Activated CD8-positive, alpha-beta memory T cell treated with anti-CD3 and anti-CD28 coated beads, Interleukin-2, amount 10 ng/mL, durations not matched to agents 7 days and 5 days (primary cell): ENCODE measurements at places on chromosomes 3 and 15.

DNA sequence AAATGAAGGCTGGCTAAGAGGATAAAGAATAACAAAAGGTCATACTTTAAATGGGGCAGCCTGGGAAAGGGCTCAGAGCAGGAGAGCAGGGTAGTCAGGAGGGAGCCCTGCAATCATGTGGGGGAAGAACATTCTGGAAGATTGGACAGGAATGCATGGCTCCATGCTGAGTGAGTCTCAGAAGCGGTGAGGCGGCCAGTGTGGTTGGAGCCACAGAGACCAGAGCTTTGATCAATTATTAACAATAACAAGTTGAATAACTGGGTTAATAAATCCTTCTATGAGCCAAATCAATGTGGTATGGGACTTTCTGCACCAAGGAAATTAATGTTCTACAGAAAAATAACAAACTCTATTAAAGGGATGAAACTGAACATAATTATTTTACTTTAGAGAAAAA is 57.9 kb upstream of the DCUN1D1 start:
- no peak for DNase-seq

- no peak for DNase-seq
Measured at GRCh38 chr3:50388720-50389413, 29.5 kb upstream of the TMEM115 start.

DNA sequence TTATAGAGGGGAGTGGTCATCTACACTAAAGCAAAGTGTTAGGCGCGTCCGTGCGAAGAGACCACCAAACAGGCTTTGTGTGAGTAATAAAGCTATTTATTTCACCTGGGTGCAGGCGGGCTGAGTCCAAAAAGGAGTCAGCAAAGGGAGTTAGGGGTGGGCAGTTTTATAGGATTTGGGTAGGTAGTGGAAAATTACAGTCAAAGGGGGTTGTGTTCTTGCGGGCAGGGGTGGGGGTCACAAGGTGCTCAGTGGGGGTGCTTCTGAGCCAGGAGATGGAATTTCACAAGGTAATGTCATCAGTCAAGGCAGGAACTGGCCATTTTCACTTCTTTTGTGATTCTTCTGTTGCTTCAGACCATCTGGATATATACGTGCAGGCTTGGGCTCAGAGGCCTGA is 47.1 kb downstream of the OIP5 start:
- no peak for DNase-seq

DNA sequence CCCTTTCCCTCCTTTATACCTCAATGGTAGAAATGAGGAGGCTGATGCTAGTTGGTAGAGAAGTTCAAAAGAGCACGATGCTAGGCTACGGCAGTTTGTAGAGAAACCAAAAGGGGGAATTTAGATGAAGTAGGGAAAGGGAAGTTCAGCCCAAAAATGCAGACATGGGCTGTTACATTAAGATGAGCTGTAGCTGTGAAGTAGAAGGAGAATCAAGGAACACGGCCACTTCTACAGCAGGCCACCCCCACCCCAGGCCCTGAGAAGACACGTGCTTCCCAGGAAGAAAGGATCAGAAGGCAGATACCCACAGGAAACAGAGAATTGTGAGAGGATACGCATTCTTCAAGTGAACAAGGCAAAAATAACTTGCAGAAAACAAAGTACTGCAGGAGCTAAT is 2.1 kb upstream of the PARP14 start:
- no peak for DNase-seq

DNA sequence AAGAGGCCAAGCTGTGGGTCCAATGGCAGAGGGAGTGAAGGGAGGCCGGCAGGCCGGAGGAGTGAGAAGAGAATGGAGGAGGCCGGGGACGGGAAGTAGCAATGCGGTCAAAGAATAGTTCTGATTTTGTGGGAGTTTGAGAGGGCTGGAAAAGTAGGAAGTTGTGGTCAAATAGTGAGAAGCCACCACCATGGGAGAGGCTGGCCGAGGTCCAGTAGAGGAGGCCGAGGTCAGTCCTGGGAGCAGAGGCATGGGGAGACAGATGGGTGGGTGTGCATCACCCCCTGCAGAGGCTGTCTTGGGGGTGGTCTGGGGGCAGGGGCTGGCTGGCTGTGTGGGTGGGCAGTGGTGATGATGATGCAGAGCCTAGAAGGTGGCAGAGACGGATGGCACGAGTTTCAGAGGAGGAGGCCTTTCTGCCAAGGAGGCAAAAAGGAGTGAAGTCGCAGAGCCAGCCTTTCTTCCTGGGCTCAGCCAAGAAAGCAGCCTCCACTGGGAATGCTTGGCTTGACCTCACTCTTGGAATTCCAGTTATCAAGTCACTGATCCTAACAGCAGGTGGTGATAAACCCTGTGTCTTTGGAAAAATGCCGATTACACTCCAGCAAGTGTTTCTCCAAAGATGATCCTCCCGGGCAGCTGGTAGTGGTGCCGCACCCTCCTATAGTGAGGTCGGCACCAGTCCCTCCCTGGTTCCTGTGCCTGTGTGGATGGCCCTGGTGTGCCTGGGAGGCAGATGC is 57.3 kb downstream of the ARNT2 start:
- DNase-seq: no peak

DNA sequence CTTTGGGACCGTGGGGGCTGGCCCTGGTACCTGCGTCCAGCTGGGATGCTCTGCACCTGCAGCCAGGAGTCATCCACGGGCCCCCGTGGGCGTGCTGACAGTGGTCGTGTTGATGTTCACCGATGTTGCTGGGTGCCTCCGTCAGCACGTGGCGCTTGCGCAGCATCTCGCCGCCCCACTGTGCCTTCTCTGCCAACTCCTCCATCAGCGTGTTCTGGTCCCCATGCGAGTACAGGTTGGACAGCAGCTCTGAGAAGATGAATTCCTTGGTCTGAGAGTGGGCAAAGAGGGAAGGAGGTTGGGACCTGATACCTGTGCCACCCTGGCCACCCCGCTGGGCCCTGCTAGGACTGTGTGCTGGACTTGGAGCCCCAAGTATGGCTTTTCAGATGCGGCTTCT is 61.4 kb downstream of the ADAMTS7 start:
- DNase-seq: no peak

- no peak for DNase-seq
Measured at GRCh38 chr15:25993506-25993905, 130.4 kb upstream of the ATP10A start.

DNA sequence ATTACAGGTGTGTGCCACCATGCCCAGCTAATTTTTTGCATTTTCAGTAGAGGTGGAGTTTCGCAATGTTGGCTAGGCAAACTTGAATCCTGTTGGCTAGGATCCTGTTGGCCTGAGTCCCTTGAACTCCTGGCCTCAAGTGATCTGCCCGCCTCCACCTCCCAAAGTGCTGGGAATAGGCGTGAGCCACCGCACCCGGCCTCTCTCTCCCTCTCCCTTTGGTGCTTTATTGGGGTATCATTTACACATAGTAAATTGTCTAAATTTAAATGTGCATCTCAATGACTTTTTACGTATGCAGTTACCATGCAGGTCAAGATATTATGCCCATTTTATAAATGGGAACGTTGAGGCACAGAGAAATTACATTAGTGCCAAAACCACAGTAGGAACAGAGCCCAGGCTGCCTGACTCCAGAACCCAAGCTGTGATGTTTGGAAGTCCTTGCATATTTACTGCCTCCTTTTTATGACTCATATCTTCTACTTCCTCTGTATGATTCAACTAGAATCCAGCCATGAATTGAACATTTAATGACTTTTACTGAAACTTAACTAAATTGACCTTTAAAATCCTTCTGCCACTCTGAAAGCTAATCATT is 34.0 kb upstream of the RPP14 start:
- no peak for DNase-seq

GRCh38 chr3:58357402-58357801 is 24.7 kb downstream of the PXK start:
- DNase-seq: no peak

DNA sequence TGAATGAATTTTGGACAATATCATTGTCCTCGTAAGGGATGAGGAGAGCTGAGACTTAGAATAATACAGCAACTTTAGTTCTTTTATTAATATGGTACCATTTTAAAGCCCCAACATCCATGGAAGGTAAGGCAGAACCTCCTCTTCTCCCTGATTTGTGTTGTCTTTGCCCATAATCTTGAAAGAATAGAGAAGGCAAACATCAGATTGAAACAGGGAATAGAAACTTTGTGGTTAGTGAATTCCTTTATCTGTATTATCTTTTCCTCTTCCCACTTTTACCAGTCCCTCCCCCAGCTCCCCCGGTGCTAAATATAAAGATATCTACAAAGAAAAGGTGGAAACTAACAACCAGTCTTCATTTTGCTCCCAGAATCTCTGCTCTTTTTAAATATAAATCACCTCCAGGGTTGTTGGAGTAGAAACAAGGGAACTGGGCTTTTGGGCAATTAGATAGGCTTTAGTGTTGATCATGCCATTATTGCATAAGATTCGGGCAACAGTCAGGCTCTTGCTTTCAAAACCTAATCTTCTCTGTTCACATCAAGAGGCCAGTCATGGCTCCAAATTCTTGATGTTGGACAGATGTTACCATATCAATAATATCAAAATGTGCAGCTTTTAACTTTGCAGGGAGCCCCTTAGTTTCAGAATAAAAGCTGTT is 32.5 kb downstream of the ITPR1 start:
- no peak for DNase-seq
